ENCODE measurements at places on chromosomes 1 and 21. TPM values are rescaled to one million over a fixed set of nuclear protein-coding genes. Genes with fewer than 3 reads are reported as not detected.

TMEM269 gene
- not detected for total RNA-seq

MPZ gene
- total RNA-seq = 18.2 TPM

HSPA6 gene
- total RNA-seq = 2.8 TPM

SPRR1B gene
- total RNA-seq = not detected

TMEM125 gene
- total RNA-seq = 0.40 TPM

DNA sequence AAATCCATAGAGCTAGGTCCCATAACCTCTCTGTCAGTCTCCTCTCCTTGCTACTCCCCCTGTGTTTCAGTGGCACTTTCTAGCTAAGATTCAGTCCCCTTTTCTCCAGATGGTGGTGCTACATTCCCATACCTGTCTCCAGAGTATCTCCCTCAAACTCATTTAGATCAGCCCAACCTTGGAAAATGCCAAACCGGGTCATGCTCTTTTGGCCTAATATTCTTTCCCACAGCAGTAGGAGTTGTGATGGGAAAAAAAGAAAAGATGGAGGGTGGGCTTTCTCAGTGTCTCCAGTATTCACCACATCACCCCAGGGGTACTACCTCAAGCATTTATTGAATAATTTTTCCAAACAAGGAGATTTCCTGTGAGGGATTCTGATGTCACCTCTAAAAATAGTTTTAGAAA is 3.2 kb upstream of the RXFP4 start:
- no peak for DNase-seq
- H3K27me3 ChIP-seq = no peaks in the 10 kb centered on the region
- H3K4me3 ChIP-seq = no peak overlapping the region
- H3K27ac ChIP-seq = peak overlapping the region; percentile 8
- peaks cover 4% of the 10 kb centered on the region for H3K36me3 ChIP-seq
- peaks cover 64% of the 10 kb centered on the region for H3K4me1 ChIP-seq

GRCh38 chr1:237507005-237507404 is 383.7 kb downstream of the ZP4 start:
- H3K27ac ChIP-seq = no peak overlapping the region
- no peaks in the 10 kb centered on the region for H3K27me3 ChIP-seq
- no peak for DNase-seq

GRCh38 chr1:20233394-20233793 is 47.1 kb upstream of the PLA2G2C start:
- no peaks in the 10 kb centered on the region for H3K36me3 ChIP-seq
- no peaks in the 10 kb centered on the region for H3K4me1 ChIP-seq
- no peaks in the 10 kb centered on the region for H3K27me3 ChIP-seq
- no peak overlapping the region for H3K27ac ChIP-seq
- no peak for DNase-seq

DNA sequence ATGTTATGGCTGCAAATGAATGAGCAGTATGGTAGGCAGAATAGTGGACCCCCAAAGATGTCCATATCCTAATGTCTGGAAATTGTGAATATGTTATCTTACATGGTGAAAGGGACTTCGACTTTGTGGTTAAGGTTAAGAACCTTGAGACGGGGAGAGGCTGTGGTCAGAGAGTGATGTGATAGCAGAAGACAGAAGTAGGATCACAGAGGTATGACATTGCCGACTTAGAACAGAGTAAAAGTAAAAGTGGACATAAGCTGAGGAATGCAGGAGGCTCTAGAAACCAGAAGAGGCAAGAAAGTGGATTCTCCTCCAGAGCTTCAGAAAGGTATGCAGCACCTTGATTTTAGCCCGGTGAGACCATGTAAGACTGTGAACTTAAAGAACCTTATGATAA is 74.6 kb downstream of the CTH start:
- H3K27me3 ChIP-seq = no peaks in the 10 kb centered on the region
- H3K4me3 ChIP-seq = no peak overlapping the region
- H3K27ac ChIP-seq = no peak overlapping the region
- no peak for DNase-seq

DNA sequence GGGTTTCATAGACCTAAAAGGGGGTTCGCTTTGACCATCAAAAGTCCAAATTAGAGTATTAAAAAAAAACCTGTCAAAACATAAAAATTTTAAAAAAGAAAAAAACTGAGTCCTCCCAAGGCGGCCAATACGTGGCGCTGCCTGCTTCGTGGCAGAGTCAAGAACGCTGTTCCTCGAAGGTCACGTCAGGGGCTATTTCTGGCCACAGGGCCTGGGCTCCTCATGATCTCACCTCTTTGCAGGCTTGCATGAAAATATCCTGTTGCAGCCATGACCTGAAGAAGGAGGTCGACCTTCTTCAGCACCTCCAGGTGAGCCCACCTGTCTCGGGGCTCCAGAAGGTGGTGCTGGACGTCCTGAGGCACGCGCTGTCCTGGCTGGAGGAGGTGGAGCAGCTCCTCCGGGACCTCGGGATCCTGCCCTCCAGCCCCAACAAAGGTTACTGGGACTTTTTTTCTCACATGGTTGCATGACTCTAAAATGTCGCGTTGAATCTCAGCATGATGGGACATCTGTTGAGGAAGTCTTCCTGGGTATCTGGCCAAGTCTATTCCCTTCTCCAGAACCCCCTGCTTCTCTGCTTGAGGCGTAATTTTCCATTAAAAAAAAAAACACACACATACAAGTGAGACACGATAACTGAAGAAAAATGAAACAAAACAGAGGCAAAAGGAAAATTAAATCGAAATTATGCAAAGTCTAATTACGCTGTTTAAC is 80.4 kb upstream of the EFHD2 start:
- H3K4me3 ChIP-seq = no peak overlapping the region
- H3K4me1 ChIP-seq = peaks cover 20% of the 10 kb centered on the region
- H3K27me3 ChIP-seq = no peaks in the 10 kb centered on the region
- no peak for DNase-seq
- no peaks in the 10 kb centered on the region for H3K36me3 ChIP-seq
- H3K27ac ChIP-seq = no peak overlapping the region

- no peaks in the 10 kb centered on the region for H3K4me1 ChIP-seq
- DNase-seq = no peak
- no peaks in the 10 kb centered on the region for H3K27me3 ChIP-seq
- H3K27ac ChIP-seq = no peak overlapping the region
- no peaks in the 10 kb centered on the region for H3K36me3 ChIP-seq
- H3K4me3 ChIP-seq = no peak overlapping the region
These were observed 22.4 kb downstream of the SLAMF1 start for GRCh38 chr1:160624464-160624863.

- H3K36me3 ChIP-seq = no peaks in the 10 kb centered on the region
- H3K27me3 ChIP-seq = no peaks in the 10 kb centered on the region
- H3K27ac ChIP-seq = no peak overlapping the region
These were observed 213.0 kb downstream of the ADGRL2 start for GRCh38 chr1:82013702-82014101.

DNA sequence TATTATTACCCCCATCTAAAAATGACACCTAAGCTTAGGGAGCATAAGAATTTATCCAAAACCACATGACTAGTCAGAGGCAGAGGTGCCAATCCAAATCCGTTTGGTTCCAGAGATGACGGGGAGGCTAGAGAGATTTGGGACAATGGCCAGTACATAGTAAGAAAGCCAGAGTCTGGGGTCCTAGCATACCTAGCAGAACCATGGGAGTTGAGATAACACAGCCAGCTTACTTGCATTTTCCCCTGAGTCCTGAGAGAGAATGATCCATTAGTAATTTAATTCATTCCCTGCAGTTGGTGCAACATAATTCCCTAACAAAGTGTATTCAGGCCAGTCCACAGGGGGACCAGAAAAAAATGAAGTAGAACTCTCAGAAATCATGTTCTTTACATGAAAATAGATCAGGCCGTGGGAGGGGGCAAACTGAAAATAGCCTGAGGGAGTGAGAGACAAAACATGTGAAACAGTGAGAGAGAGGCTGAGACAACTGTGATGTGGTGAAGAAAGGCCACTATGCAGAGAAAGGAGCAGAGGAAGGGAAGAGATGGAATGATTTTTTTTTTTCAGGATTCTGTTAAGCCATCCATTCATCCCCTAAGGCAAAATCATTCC is 243.3 kb downstream of the BRINP2 start:
- no peak for DNase-seq
- no peaks in the 10 kb centered on the region for H3K36me3 ChIP-seq
- H3K4me1 ChIP-seq = no peaks in the 10 kb centered on the region
- H3K4me3 ChIP-seq = no peak overlapping the region
- no peaks in the 10 kb centered on the region for H3K27me3 ChIP-seq

GRCh38 chr1:217453816-217454215 is 177.1 kb downstream of the GPATCH2 start:
- DNase-seq = no peak
- H3K4me3 ChIP-seq = no peak overlapping the region
- H3K4me1 ChIP-seq = peaks cover 7% of the 10 kb centered on the region
- no peaks in the 10 kb centered on the region for H3K27me3 ChIP-seq

DNA sequence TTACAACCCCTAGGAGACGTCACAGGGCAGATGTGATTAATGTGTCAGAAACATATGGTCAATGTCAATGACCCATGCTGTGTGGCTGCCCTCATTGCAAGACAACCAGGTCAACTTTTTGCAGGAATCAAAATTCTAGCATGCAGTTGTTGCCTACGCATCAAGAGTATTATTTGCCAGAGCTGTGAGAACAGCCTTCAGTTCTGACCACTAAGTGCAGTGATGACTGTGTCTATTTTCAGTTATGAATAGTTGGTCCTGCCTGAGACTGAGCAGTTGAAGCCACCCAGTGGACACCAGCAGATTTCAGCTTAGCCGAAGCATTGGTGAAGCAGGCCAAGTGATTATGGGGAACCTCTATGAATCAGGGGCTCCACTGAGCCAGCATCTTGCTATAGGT is 47.3 kb downstream of the LYPLAL1 start:
- peaks cover 20% of the 10 kb centered on the region for H3K36me3 ChIP-seq
- no peak overlapping the region for H3K27ac ChIP-seq
- DNase-seq = no peak
- H3K4me1 ChIP-seq = no peaks in the 10 kb centered on the region

DNA sequence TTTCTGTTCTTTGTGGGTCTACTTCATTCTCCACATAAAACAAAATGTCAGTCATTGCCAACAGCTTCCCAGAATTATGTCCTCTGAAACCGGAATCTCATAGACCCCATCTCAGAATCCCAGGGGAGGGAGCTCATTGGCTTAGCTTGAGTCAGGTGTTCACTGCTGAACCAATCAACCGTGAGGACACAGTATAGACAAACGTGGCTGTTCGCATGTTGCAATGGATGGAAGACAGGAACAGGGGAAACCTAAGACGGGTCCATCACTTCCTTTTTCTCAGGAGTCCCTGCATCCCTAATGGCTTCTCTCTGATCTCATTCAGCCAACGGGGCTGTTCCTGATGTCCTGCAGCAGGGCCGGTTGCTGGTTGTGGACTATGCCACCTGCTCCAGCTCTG is 9.1 kb downstream of the CELA2A start:
- no peak for DNase-seq
- no peak overlapping the region for H3K27ac ChIP-seq
- no peaks in the 10 kb centered on the region for H3K27me3 ChIP-seq
- H3K4me1 ChIP-seq = peaks cover 12% of the 10 kb centered on the region
- H3K4me3 ChIP-seq = no peak overlapping the region
- H3K36me3 ChIP-seq = no peaks in the 10 kb centered on the region

GRCh38 chr1:3905266-3905952 is 5.3 kb upstream of the C1orf174 start:
- DNase-seq = no peak
- no peak overlapping the region for H3K4me3 ChIP-seq
- H3K27ac ChIP-seq = no peak overlapping the region
- H3K36me3 ChIP-seq = no peaks in the 10 kb centered on the region

- H3K36me3 ChIP-seq = no peaks in the 10 kb centered on the region
- no peaks in the 10 kb centered on the region for H3K27me3 ChIP-seq
- peak within 1 kb of the TSS; percentile 95 for H3K4me3 ChIP-seq
- peaks cover 71% of the 10 kb centered on the region for H3K4me1 ChIP-seq
These were observed at the start of gene COL6A2 for GRCh38 chr21:46097336-46098293. COL6A2 (plus strand) TSS chr21:46098112.

- peak overlapping the region; percentile 7 for H3K27ac ChIP-seq
- H3K4me3 ChIP-seq = no peak overlapping the region
- H3K36me3 ChIP-seq = peaks cover 14% of the 10 kb centered on the region
- DNase-seq = no peak
These were observed 21.4 kb downstream of the SLC2A1 start for GRCh38 chr1:42937141-42937696.

DNA sequence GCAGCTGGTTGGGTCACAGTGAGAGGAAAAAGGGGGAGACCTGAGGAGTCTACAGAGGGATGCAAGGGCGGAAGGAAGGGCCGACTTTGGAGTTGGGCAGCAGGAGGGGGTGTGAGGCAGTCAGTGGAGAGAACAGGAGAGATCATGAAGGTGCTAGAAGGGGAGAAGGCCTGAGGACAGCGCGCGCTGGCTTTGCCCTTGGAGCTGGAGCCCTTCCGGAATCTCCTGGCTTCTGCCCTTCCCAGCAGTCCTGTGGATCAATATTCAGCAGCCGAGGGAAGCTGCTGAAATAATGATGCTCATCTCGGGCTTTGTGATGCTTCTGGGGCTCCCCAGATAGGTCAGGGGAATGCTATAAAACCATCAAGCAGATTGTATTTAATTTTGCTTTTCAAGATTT is 26.7 kb downstream of the SLC37A1 start:
- no peaks in the 10 kb centered on the region for H3K4me1 ChIP-seq
- no peak overlapping the region for H3K4me3 ChIP-seq
- no peak overlapping the region for H3K27ac ChIP-seq
- no peak for DNase-seq

- H3K27ac ChIP-seq = no peak overlapping the region
- H3K4me3 ChIP-seq = no peak overlapping the region
- no peak for DNase-seq
- peaks cover 7% of the 10 kb centered on the region for H3K36me3 ChIP-seq
- peaks cover 41% of the 10 kb centered on the region for H3K4me1 ChIP-seq
- H3K27me3 ChIP-seq = no peaks in the 10 kb centered on the region
These were observed 73.8 kb downstream of the MTR start for GRCh38 chr1:236868625-236869467.

DNA sequence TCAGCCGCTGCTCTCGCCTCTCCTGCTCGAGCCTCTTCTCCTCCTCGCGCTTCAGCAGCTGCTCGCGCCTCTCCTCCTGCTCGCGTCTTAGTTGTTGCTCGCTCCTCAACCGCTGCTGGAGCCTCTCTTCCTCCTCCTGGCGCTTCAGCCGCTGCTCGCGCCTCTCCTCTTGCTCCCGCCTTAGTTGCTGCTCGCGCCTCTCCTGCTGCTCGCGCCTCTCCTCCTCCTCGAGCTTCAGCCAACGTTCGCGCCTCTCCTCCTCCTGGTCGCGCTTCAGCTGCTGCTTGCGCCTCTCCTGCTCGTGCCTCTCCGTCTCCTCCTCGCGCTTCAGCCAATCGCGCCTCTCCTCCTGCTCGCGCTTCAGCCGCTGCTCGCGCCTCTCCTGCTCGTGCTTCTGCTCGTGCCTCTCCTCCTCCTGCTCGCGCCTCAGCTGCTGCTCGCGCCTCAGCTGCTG is 3.7 kb downstream of the TCHH start:
- no peak for DNase-seq
- peak overlapping the region; percentile 58 for H3K4me3 ChIP-seq

- H3K4me3 ChIP-seq = no peak overlapping the region
- H3K27ac ChIP-seq = no peak overlapping the region
- no peaks in the 10 kb centered on the region for H3K4me1 ChIP-seq
- no peak for DNase-seq
- no peaks in the 10 kb centered on the region for H3K27me3 ChIP-seq
- no peaks in the 10 kb centered on the region for H3K36me3 ChIP-seq
These were observed 18.5 kb downstream of the PLA2G2D start for GRCh38 chr1:20100632-20101355.

GRCh38 chr1:87600854-87601253 is 272.2 kb downstream of the LMO4 start:
- no peaks in the 10 kb centered on the region for H3K36me3 ChIP-seq
- no peak for DNase-seq
- H3K27me3 ChIP-seq = no peaks in the 10 kb centered on the region
- no peak overlapping the region for H3K27ac ChIP-seq
- H3K4me1 ChIP-seq = peaks cover 13% of the 10 kb centered on the region
- H3K4me3 ChIP-seq = no peak overlapping the region

GRCh38 chr1:17191990-17192242 is 13.0 kb upstream of the PADI1 start:
- no peaks in the 10 kb centered on the region for H3K4me1 ChIP-seq
- no peak overlapping the region for H3K27ac ChIP-seq
- H3K4me3 ChIP-seq = no peak overlapping the region
- H3K27me3 ChIP-seq = no peaks in the 10 kb centered on the region
- no peak for DNase-seq
- no peaks in the 10 kb centered on the region for H3K36me3 ChIP-seq

Data from esophagus muscularis mucosa (tissue), 4 donors.